ENCODE measurements at places on chromosomes 2 and 18.

DNA sequence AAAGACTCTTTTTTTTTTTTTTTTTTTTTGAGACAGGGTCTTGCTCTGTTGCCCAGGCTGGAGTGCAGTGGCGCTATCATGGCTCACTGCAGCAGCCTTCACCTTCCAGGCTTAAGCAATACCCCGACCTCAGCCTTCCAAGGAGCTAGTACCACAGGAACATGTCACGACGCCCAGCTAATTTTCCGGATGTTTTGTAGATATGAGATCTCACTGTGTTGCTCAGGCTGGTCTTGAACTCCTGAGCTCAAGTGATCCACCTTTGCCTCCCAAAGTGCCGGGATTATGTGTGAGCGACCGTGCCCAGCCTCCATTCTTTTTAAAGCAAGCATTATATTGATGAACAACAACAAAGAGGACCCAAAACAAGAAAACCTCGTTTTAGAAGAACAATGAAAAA lies 307.1 kb upstream of the ID2 start:
- DNase-seq = no peak

DNA sequence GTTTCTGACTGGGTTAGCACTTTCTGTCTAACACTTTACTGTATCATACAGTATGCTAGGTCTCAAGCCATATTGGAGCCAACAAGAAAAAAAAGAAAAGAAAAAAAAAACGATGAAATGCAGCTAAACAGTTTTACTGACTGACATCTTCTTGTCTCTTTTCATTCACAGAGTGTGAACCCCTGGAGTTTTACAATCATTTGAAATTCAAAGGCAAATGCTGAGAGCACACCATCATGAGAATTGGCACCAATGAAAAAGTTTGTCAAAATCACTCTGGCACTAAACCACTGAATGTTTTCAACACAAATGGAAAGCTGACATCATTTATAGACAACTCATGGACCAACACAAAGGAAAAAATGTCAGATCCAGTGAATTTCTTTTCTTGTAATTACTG lies 513.3 kb downstream of the LRRTM4 start:
- DNase-seq = no peak

DNA sequence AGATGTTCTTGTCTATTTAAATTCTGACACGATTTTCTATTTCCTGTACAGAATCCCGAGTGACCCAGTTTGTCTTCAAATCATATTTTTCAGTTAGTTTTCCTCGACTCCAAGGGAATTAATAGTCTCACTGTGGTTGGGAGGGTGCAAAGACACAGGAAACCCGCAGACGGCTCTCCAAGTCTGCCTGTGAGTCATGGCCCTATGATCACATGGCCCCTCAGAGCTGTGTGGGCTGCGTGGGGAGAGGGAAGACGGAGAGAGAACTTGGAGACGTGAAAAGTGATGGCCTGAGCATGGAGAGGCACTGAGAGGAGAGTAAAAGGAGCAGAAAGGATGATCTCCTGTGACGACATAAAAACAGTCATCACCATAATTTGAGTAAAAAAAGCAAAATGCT lies 989.9 kb downstream of the DCDC2C start:
- no peak for DNase-seq

GRCh38 chr2:134660626-134661402 lies 58.0 kb downstream of the TMEM163 start:
- no peak for DNase-seq

DNA sequence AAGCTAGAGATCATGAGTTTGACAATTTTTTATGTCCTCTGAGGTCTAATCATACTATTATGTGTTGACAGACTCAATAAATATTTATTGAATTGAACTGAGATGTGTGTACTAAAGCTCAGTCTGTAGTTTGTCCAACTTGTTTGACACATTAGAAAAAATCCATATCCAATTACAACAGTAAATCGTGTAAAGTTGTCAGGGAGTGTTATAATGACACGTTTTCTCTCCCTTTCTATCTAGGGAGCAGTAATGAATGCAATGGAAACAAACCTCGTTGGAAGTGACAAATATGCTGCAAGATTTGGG lies 28.4 kb downstream of the ITGA4 start:
- DNase-seq = no peak

- no peak for DNase-seq
Measured at GRCh38 chr2:227774011-227774624, 28.4 kb downstream of the SCYGR8 start.

- no peak for DNase-seq
Measured at GRCh38 chr2:36337354-36337753, 18.2 kb upstream of the CRIM1 start.
